Stimulated activated CD8-positive, alpha-beta memory T cell treated with anti-CD3 and anti-CD28 coated beads, Interleukin-4, amount 100 ng/mL, for 4 hours (primary cell): ENCODE measurements at places on chromosomes 2 and 18.

GRCh38 chr2:20334605-20335203, 15.9 kb downstream of the PUM2 start:
- no peak for DNase-seq

DNA sequence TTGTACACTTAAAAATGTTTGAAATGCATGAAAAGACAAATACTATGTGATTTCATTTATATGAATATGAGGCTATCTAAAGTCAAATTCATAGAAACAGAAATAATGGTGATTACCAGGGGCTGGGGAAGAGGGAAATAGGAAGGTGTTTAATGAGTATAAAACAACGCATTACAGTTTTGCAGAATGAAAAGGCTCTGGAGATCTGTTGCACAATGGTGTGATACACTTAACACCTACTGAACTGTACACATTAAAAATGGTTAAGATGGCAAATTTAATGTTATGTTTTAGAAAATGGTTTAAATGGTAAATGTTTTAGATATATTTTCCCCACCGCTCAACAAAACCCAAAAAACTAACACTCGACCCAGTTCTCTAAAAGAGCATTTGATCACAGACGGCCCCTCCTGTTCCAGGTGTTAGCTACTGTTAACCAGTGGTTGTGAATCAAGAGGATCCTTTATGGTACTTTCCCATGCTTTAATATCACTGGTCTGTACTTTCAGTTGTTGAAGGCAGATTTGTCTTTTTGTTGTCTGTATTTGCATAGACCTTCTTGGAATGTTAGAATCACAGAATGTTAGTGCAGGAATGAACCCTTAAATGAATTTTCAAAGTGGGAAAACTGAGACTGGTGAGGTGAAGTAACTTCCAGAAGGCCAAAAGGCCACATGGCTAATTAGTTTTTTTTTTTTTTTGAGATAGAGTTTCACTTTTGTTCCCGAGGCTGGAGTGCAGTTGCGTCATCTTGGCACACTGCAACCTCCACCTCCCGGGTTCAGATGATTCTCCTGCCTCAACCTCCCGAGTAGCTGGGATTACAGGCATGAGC, 10.2 kb downstream of the RAB10 start:
- DNase-seq, result no peak

GRCh38 chr2:41966920-41967319, 80.9 kb upstream of the PKDCC start:
- DNase-seq, result no peak

DNA sequence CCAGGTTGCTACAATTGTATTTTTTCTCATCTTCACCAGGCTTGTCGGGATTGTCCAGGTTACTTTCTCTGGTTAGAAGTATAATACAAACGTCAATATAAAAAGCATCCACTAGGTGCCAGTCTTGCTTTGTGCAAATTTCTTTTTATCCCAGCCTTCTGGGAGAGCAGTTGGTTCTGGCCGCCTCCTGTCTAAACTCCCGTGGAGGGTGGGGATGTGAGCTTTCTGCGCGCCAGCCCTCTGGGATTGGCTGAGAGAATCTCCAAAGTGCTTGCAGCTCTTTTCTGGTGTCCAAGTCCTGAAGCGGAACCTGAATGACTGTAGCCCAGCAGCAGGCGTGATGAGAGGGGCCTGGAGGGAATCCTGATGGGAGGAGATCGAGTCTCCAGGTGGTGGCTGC, 22.4 kb upstream of the TOGARAM2 start:
- peak; percentile 8 for DNase-seq

- DNase-seq, result no peak
These were observed 60.2 kb downstream of the CDCA7 start for GRCh38 chr2:173414823-173415322.

DNA sequence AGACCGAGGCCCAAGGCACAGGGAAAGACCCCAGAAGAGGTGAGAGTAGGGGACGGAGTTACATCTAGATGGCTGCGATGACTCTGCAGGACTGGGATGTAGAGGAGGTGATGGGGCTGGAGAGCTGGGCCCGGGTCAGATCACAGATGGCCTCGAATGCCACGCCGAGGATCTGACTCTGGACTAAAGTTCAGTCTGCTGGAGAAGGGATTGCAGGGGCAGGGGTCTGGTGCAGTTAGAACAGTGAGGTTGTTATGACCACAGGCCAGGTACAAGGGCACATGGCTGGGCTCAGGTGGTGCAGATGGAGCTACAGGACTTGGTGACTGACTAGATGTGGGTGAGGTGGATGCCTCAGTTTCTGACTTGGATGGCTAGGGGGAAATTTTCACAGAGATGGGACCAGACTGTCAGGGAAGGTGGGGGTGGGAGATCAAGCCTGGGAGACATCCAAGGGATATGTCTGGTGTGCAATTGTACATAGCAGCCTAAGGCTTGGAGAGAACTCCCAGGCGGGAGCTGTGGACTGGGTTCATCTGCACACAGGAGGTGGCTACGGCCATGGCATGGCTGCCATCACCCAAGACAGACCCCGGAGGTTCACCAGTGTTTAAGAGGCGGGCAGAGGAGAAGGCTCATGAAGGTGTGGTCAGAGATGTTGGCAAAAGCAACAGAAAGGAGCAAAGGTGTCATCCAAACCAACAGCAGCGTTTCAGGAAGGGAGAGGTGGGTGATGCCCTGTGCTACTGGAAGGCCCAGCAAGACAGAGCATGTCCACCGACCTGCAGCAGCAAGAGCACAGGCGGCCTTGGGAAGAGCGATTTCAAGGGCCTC, 66.9 kb downstream of the CIB4 start:
- DNase-seq, result no peak
